ENCODE measurements at places on chromosomes 4 and X.

DNA sequence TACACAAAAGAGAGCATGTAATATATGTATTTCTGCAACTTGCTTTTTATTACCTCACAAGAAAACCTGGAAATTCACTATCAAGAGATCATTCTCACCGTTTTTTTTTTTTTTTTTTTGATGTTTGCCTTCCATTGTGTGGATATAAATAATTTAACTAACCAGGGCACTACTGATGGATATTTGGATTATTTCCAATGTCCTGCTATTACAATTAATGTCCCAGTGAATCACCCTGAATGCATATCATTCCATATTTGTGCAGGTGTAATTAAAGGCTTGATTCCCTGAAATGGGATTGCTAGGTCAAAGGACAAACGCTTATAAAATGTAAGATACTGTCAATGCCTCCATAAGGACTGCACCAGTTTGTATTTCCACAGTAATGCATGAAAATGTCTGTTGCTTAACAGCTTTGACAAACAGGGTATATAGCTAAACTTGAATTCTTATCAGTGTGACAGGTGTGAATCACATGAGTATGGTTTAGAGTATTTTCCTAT lies 87.8 kb downstream of the NCAPG start:
- DNase-seq: no peak

DNA sequence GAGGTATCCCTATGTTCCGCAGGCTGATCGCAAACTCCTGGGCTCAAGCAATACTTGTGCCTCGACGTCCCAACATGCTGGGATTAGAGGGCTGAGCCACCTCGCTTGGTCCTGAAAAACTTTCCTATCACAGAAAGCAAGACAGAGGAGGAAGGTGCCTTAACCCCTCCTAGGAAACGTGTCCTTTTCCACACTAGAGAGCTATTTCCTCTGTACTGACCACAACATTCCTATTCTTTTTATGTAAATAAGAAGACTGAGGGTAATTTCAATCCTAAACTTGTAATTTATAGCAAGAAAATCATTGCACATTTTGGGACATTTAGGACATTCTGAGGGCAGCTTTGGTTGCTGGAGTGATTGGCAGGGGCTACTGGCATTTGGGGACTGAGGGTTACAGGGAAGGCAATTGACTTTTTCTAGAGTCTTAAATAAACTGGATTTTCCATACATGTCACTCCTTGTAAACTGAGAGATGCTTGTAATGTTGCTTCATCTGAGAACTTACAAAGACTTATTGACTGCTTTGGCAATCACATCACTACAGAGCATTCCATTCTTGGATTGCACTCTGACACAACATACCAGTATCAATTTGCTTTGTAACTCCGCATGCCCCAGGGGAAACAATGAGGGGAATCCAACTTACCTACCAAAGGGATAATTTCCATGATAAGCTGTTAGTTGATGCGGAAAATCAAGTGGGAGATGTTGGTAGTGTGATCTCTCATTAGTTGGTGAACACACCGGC lies 15.6 kb downstream of the XAGE3 start:
- DNase-seq: peak; percentile 64

- DNase-seq: no peak
Observed at GRCh38 chr4:2249526-2250356, 7.8 kb upstream of the HAUS3 start.

GRCh38 chrX:138006180-138006579 lies 440.3 kb downstream of the ZIC3 start:
- DNase-seq: no peak

DNA sequence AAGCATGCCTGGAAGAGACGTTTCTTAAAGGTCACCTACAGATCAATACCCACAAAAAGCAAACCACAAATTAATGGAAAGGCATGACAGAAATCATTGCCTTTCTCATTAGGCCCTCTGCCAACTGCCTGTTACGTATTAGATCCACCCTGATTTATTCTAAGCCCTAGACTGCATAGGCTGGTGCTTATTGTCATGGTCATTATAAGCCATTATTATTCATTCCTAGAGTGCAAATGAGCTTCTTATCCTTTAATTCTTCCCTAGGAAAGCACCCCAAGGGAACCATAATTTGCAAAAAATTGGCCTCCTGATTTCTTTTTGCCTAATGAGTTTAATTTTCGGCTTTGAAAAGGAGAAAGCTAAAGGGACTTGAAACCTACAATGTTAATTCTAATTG lies 184.2 kb upstream of the GPRIN3 start:
- DNase-seq: no peak

GRCh38 chrX:1535241-1536041 lies 1.5 kb downstream of the P2RY8 start:
- no peak for DNase-seq

DNA sequence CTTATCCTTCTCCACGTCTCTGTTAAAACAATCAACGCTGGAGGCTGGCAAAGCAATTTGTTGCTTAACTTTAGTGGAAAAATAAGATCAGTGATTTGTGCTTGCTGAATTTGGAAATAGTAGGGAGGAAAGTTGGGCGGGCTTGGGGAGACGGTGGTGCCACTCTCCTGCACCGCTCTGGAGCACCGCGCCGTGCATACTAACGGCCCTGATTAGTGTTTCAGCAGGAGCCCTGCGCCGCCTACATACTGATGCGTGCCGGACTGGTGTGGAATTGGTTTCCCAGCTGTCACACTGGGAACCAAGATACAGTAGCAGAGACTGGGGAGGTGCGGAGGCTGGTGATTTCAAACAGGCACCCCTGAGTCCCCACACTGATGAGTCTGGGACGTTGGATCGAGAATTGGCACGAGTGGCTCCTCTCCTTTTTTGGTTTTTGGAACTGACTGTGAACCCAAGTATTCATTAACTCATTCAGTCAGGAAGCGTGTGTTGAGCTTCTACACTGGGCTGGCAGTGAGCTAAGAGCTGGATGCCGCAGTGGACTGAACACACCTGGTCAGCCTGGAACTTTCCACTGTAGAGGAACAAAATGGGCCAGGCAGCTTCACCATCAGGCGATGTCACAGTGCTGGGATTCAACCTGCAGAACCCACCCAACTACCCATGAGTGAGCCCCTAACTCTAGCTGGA lies 29.0 kb upstream of the PSAPL1 start:
- no peak for DNase-seq

- no peak for DNase-seq
Observed at GRCh38 chr4:104421566-104421965, 73.1 kb downstream of the CXXC4 start.

DNA sequence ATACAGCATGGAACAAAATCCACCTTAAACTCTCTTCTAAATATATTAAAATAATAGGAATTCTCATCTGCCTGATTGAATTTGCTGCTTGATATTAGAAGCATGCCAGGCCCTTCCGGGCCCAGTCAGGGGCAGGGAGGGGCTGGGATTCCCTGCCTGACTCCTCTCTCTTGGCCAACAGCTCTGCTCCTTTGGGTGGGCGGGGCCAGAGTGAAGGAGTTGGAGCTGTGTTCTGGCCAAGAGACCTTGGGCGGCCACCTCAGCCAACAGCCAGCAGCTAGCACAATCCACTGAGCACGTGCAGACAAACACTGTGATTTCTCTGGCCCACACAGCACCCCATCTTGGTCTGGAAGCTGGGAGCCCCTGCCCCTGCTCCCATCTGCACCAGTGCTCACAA lies 140.3 kb downstream of the PJA1 start:
- peak; percentile 28 for DNase-seq

DNA sequence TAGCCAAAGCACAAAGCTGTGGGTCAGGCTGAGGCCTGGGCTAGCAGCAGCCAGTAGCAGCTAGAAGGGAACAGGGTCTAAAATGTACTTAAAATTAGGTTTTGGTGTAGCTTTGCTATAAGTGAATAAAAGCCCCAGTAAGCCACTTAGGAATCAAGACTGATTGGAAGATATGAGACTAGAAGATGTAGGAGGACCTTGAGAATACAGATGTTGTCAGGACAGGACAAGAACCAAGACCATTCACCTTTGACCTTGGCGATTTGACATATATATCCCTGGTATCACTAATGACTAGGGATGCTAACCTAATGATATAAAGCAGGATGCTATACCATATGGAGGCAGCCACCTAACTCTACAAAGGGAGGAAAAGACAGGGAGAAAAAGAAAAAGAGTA lies 238.1 kb downstream of the FBXO8 start:
- no peak for DNase-seq

- no peak for DNase-seq
Observed at GRCh38 chr4:108814326-108814725, 51.5 kb upstream of the ETNPPL start.

- DNase-seq: no peak
Observed at GRCh38 chr4:33090910-33091309, 2370.7 kb downstream of the PCDH7 start.

GRCh38 chr4:105822061-105822460 lies 73.2 kb upstream of the NPNT start:
- DNase-seq: no peak

- peak; percentile 21 for DNase-seq
Observed at GRCh38 chrX:41589634-41590270, 99.0 kb upstream of the GPR34 start.

- DNase-seq: no peak
Observed at GRCh38 chr4:188161167-188161566, 21.9 kb downstream of the TRIML1 start.

DNA sequence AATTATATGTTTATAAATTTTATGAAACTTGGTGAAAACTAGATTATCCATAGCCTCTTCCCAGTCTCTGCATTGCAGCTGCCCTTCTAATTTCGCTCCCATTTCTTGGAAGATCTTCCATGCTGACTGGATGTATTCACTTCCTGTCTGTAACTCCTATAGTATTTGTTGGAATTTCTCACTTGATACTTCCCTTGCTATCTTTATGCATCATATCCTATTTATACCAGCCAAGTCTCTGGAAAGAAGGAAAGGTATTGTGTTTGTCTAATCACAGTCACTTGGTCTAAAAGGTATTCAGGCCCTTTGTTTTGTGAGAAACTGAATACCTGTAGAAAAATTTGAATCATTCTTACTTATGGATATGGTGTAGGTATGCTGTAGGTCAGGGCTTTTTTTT lies 870.9 kb upstream of the FRG1 start:
- no peak for DNase-seq

GRCh38 chr4:100929758-100930157 lies 411.9 kb upstream of the EMCN start:
- DNase-seq: no peak

DNA sequence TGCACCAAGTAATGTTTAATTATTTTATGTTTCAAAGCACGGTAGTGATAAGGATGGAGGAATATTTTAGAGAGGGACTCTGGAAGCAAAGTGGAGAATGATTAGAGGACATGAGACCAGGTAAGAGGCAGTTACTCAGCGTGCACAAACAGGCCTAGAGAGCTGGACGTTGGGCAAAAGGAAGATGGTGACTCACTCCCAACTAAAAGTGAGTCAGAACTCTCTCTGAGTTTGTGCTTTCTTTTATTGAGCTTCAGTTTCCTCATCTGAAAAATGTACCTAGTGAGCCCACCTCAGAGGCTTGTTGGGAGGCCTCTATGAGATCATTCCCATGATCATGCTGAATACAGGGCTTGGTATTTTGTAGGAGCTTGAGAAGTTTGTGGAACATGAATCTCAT lies 1.6 kb upstream of the ZC4H2 start:
- no peak for DNase-seq
